Activated T-helper 1 cell treated with anti-CD3 and anti-CD28 coated beads, Interleukin-12 subunit alpha, Interleukin-12 subunit beta, Interleukin-2, Interleukin-4 antibody, amounts not matched to agents 30 ng/mL and 10 ng/mL and 1 ng/mL, durations not matched to agents 14 hours and 24 hours and 36 hours (primary cell): ENCODE measurements at places on chromosomes 3 and 15.

DNA sequence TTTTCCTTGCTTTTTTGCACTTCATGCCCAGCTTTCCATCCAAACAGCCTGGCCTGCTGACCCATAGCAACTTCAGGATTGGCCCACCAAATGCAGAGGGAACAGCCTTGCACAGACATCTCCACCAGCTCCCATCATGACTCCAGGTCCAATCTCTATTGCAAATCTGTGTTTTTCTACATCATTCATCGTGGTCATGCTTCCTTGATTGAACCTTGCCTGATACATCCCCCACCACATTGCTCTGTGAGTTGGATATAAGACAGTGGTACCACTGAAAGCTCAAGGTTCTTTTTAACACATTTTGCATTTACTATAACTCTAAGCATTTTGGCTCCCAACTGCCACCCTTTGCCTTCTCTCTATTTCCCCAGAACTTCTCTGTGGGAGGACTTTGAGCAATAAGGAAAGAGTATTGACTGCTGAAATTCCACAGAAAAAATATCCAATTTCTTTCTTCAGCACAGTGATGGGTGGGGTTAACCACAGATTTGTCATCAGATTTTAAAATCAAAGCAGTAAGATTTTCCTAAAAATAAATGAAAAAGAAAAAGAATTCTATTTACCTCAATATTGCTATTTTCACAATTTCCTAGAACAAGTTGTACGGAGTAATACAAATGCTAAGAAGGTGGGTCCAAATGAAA lies 114.6 kb upstream of the GALNT15 start:
- no peak for DNase-seq

DNA sequence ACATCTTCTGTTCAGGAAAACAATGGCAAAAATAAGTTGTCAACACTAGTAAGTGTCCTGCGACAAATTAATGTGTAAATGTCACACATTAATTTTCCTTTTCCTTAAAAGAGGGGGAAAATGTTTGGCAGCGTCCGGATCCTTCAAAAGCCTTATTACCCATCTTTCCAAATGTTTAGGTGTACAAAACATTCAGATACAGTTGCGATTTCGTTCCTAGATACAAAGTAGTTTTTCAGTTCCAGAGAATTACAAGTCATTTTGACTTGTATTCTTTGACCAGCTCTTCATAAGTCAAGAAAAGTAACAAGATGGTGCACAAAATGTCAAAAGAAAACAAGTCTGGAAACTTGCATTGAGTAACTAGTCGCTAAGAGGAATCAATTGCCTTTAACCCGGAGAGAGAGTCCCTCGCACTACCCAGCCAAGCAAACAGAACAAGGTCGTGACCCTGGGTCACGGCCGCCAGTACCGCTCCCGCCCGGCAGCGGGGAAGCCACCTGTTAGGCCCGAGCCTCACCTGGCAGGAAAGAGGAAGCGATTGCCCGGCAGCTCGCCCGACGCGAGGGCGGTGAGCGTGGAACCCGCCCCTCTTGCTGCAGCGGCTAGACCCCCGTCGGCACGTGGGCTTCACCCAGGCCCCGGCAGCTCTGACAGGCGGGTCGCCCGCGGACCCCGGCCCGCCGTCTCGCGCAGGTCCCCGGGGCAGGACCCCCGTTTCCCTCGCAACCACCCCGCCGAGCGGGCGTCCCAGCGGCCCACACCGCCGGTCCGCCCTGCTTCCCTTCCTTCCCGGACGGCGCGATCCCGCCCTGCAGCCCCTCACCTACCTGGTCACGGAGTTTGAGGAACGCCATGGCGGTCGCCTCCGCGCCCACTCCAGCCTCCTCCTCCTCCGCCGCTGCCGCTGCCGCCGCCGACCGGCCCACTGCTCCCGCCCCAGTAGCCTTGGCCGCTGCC lies 61.0 kb upstream of the ANKRD28 start:
- peak; percentile 58 for DNase-seq

- no peak for DNase-seq
These were observed 183.2 kb downstream of the P3H2 start for GRCh38 chr3:189937302-189938127.

DNA sequence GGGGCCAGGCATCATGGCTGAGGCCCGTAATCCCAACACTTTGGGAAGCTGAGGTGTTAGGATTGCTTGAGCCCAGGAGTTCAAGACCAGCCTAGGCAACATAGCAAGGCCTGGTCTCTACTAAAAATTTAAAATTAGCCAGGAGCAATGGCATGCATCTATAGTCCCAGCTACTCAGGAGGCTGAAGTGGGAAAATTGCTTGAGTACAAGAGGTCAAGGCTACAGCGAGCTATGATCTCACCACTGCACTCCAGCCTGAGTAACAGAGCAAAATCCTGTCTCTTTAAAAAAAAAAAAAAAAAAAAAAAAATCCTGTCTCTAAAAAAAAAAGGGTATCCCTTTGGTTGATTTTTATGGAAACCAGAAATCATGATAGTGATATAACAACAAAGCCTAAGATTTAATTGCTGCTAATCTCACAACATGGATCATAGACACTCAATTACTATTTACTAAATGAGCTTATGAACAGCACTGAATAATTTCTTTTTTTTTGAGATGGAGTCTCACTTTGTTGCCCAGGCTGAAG lies 12.1 kb downstream of the PCLAF start:
- DNase-seq, result no peak

DNA sequence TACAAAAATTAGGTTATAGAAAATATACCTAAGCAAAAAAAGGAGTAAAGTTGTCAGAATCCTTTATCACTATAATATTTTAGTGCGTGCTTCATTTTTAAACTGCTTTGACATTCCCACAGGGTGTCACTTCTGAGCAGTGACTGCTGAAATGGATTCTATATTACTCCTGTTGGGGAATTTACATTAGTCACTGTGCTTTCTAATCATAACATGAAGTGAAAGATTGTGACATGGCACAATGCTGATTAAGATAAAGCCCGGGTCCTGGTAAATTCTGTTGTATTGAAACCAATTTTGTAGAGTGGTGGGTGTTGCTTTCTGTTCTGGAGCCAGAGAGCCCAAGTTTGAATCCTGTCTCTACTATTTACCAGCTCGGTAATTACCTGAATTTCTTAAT lies 36.4 kb upstream of the EHHADH start:
- DNase-seq, result no peak

- DNase-seq, result no peak
These were observed 722 bp upstream of the ZXDC start for GRCh38 chr3:126476166-126477060.

DNA sequence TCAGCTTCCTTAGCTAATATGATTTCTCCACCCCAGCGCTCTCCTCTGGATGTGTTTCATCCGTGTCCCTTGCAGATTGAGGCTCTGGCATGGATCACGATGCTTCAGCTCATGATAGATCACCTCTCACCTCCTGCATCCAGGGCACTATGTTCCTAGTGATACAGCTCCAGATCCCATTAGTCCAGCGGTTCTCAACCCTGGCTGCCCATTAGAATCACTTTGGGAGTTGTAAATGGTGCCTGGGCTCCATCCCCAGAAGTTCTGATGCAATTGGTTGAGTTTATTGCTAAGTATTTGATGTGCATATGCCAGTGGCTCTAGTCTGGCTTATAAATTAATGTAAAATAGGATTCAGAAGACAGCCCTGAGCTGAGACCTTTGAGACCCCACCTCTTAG lies 34.5 kb downstream of the INSYN1 start:
- no peak for DNase-seq

DNA sequence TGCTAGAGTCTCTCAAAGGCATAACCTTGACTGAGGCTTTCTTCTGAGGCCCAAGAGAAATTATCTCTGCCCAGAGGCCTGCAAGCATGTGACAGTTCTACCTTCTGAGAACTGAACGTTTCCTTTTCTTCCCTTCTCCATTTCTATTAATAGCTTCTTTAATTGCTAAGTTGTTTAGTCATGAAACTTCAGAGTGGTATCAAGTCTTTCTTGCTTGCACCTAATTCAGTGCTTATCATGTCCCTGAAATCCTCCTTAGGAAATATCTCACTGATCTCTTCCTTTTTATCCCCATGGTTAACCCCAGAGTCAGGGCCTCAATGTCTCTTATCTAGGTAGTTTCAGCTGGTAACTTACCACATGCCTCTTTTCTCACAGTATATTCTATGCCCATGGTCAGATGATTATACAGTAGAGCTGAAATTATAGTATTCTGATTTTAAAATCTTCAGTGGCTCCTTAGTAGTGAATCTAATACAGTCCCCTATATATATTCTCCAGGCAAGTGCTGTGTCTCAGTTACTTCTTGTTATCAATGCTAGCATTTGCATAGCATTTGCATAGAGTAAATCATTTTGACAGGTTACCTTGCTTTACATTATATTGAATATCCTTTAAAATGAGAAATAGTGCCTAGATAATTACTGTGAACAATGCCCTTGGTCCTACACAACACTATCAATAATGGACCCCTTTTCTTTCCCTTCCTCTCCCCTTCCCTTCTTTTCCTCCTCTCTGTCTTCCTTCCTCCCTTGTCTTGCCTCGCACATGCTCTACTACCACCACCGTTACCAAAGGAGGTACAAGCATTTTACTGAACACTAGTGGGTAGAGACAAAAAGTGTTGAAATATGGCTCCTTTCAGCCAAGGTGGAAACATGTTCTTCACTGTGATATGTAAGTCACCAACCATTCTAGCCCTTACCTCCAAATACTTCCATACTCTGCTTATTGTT lies 33.0 kb downstream of the KBTBD8 start:
- no peak for DNase-seq

DNA sequence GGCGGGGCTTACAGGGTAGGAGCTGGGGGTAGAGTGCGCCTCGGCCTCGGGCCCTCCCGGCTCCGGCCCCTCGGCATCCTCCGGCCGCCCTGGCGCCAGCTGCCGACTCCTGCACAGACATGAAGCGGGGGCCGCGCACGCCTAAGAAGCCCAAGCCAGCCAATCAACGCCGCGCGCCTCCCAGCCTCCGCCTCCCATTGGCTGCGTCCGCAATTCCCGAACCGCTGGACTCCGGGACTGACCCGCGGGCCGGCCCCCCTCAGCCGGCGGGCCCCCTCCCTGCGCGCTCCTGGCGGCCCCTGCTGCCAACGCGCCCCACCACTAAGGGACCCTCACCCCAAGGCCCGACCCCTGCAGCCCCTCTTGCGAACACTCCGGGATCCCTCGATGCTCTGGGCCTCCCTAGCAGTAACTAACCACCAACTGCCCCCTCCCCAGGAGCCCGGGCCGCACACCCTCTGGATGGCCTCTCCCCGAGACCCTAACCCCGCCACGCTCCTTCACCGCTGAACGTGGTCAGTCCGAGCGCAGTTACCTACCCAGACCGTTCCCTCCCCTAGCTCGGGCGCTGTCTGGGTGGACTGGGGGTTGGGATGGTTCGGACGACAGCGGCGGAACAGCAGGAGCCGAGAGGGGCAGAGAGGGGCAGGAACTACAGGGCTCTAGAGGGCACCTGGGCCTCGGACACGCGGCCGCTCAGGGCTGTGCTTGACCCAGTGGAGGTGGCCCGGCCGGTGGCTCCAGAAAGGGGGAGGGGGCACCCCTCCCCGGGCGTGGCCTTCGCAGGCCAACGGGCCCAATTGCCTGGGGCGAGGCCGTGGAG lies 5.0 kb downstream of the GATA2 start:
- no peak for DNase-seq

DNA sequence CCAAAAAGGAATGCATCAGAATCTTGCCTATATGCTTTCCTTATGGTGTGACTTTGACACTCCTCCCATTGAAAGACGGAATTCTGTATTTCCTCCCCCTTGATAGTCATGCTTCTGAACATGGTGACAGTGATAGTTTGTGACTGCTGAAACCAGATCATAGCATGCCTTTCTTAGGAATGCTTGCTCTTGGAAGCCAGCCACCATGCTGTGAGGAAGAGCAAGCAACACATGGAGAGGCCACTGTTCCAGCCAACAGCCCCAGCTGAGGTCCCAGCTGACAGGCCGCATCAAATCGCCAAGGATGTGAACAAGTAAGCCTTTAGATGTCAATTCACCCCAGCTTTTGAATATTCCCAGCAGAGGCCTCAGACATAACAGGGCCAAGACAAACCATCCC lies 100.1 kb downstream of the IGF2BP2 start:
- DNase-seq, result no peak

DNA sequence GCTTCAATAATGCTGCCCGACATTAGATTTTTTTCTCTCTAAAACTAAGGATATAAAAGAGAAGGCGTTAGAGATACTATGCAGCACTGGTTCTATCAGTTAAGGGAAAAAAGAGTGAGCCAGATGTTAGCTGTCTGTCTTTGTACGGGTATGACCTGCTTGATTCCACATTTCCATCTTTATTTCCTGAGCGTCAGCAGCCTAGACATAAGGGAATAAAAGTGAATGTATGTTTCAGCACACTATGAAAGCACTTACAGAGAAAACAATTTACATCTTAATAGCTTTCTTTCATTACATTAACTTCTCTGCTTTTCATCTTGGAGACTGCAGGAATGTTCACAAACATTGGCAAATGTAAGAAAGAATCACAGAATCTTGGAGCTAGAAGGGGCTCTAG lies 319.3 kb downstream of the CTNNB1 start:
- no peak for DNase-seq

GRCh38 chr3:18351823-18352744 lies 73.1 kb downstream of the SATB1 start:
- DNase-seq, result no peak

- no peak for DNase-seq
These were observed 27.8 kb upstream of the ACAD9 start for GRCh38 chr3:128851601-128852000.

DNA sequence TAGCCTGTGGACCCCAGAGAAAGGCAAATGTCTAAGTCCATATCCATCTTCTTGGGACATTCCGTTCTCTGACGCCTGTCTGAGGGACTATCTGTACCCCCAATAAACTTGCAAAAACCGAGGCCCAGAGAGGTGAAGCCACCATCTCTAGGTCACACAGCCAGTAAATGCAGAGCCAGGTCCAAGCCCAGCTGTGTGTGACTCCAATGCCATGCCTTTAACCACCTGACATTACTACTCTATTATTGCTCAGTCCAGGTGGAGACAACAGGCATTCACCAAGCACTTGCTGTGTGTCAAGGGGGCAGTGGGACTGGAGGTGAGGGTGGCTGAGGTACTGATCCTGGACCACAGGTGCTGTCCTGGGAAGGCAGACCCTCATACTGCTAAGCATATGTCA lies 25.4 kb downstream of the CYP8B1 start:
- no peak for DNase-seq

- DNase-seq, result no peak
These were observed 7.8 kb downstream of the EIF1B start for GRCh38 chr3:40317061-40317855.

DNA sequence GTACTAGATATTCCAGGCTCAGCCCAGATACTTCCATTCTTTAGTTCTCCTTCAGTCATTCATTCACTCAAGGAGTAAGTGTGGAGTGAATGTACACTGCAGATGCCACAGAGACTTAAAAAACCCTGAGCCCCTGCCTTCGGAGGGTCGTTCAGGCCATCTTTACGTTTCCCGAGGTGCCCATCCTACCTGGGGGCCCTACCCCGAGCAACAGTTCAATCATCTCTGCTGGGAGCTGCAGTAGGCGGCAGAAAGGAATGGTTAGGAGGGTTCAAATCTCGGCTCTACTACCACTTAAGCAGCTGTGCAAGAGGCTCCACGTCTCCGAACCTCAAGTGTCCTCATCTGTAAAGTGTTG lies 613 bp downstream of the SEC13 start:
- DNase-seq, result no peak

GRCh38 chr3:173138026-173138425 lies 3.0 kb downstream of the SPATA16 start:
- DNase-seq, result no peak
